ENCODE measurements at places on chromosomes 2 and 18. TPM values are rescaled to one million over a fixed set of nuclear protein-coding genes. Genes with fewer than 3 reads are reported as not detected.

The CPLX4 gene
- total RNA-seq = not detected

The ASXL3 gene
- total RNA-seq = 5.9 TPM

The LONRF2 gene
- total RNA-seq = 9.6 TPM

The ING5 gene
- total RNA-seq = 41.5 TPM

The PSMA8 gene
- total RNA-seq = not detected

The KYNU gene
- 3.7 TPM for total RNA-seq

The SP140L gene
- total RNA-seq = 11.5 TPM

The GCG gene
- not detected for total RNA-seq

The PROM2 gene
- 70.5 TPM for total RNA-seq

The RUFY4 gene
- not detected for total RNA-seq

The SIX3 gene
- total RNA-seq = not detected

The TMBIM1 gene
- 232 TPM for total RNA-seq

The PRADC1 gene
- total RNA-seq = 8.1 TPM

The NEU2 gene
- not detected for total RNA-seq

The EML4 gene
- 26.0 TPM for total RNA-seq

DNA sequence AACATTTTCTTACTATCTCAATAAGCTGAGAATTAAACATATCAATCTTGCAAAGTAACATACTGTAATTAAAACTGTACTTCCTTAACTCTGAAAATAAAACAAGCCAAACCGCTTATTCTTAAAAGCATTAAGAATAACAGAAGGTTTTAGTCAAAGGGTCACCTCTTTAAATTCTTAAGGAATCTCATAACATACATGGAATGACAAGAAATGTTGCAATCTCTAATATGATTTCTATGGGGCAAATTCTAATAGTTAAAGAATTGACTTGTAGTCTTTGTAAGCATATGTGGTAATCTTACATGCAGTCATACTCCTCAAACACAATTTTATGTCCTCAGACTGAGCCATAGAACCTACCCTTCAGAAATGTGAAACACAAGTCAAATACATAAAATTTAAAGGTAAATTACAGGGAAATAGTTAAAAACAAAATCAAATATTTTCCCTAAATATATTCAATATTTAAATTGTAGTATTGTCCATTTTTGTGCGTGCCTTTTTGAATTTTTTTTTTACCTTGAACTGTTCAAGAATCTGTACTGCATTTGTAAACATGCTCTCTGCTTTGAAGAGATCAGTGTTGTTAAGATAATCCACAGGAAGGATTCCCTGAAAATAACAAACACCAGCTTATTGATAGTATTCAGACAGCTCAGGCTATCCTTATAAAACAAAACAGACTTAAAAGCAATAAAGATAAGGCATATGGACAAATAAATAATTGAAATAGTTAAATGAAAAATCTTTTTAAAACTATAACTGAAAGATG, 48.2 kb downstream of the PIGN start:
- DNase-seq = no peak

- no peak for DNase-seq
These were observed 143.5 kb downstream of the SH3RF3 start for GRCh38 chr2:109272461-109272860.

GRCh38 chr18:65592435-65592834, 158.4 kb upstream of the CDH7 start:
- no peak for DNase-seq

GRCh38 chr18:46046126-46046525, 25.9 kb downstream of the PSTPIP2 start:
- no peak for DNase-seq

DNA sequence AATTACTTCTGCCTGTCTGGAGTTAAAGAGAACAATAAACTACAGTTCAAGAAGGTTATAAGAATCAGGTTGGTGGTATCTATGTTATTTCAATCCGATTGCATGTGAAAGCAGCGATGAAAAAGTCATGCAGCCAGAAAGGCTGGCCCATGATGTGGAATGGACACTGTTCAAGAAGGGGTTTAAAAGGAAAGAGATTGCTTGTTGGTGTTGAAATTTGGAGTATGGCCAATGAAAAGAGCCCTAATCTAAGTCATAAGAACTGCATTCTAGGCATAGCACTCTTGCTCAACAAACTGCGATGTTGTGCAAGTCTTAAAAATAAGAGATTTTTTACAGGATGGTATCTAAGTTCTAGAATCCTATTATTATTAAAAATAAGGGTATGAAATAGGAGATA, 61.3 kb downstream of the EFEMP1 start:
- no peak for DNase-seq

- DNase-seq = no peak
These were observed 108.8 kb downstream of the NOL10 start for GRCh38 chr2:10581021-10581420.

DNA sequence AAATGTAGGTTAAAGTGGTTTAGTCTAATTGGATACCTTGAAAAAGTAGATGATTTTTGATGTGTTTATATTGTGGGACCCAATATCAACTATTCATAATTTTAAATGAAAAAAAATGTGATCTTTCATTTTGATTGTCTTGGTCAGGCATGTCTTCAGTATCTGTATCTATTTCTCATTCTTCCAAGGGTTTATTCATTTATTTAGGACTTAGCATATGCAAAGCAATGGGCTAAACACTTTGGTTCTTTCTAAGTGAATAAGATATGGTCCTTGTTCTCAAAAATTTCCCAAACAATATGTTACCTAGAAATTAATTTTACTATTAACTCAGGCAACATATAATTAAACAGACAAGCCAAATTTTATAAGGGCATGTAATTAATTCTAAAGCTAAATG, 49.1 kb downstream of the CSRNP3 start:
- DNase-seq = no peak

GRCh38 chr2:53230691-53231090, 536.9 kb upstream of the CHAC2 start:
- DNase-seq = no peak

DNA sequence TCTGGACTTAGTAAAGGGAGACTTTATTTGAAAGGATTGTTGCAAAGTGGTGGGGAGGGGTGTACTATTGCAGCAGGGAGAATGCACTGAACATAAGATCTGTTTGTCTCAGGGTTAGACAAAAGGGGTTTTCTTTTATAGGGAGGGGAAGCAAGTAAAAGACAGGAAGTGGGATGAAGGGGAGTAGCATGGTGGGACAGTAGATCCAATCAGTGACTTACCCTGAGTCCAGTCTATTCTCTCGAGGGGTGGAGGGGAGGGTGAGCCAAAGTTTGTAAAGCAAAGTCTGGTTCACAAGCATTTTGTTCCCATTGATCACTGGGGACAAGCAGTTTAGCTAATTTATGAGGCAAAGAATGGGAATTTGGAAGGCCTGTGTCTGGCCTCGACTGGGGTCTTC, 35.0 kb upstream of the CYP27C1 start:
- DNase-seq = no peak
